ENCODE measurements at places on chromosomes 7 and 10.

DNA sequence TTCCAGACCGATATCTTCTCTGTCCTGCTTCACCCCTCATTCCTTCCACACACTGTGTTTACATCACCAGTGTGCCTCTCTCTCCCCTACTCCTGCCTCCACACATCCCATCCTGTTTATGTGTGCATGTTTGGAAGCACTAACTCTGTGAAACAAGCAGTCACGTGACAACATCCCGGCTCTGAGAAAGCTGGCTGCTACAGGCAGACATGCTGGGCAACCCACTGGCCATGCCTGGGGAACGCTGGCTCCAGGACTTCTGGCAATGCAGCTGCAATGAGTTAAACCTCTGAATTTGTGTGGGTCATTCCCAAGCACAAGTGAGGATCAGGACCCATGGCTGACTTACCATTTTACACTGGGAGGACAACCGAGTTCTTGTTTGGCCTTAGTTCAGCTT is 74.0 kb downstream of the WNT2 start:
- DNase-seq: no peak

DNA sequence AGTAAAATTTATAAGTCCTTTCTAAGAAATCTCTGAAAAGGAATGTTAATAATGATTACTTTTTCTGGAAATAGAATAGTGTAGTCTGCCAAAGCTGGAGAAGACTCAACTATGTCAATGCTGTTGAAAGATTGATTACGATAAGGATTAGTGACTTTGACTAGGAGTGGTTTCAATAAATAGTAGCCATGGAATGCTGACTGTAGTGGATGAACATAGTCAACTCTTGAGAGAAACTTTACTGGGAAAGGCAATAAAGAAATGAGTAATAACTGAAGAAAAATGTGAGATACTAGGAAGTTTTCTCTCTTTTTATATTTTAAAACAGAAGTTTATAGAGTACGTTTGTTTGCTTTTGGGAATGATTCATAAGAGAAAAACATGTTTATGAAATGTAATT is 105.0 kb upstream of the CDK13 start:
- DNase-seq: no peak

DNA sequence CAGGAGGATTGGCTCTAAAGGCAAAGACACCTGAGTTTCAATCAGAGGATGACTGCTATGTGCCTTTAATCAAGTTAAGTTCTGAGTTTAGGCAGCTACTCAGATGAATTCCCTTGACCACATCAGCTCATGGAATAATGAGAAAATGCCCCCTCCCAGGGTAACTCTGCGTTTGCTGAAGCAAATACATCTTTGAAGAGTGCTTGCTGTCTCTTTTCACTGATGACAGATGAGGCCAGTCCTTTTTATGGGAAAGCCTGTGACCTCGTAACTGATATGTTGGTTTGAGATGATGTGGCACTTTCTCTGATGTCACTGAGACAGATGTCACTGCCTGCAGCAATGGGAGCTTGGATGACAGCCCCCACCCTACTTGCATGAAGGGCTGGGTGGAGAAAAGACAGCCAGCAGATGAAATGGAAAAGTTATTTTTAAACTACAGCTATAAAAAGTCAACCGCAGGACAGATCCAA is 43.7 kb upstream of the DGKI start:
- no peak for DNase-seq

- peak; percentile 82 for DNase-seq
These were observed 110.6 kb upstream of the EFCAB10 start for GRCh38 chr7:105691680-105692564.

- no peak for DNase-seq
These were observed 41.4 kb upstream of the AP5Z1 start for GRCh38 chr7:4733936-4734528.

DNA sequence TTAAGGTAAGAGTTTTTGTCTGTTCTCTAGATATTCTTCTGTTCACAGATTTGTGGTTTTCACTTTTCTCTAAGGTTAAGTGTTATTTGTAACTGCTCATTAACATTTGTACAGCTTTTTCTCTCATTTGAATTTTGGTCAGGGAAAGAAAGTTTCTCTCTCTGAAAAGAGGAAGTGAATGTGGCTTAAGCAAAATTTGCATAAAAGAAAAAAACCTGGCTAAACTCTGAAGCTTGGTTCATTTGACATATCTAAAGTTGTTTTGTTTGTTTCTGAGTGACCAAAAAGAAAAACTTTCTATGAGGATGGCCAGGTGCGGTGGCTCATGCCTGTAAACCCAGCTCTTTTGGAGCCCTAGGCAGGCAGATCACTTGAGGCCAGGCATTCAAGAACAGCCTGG is 22.0 kb upstream of the SLC26A4 start:
- DNase-seq: no peak

- peak; percentile 38 for DNase-seq
These were observed 251.9 kb downstream of the AGMO start for GRCh38 chr7:15309872-15310271.

DNA sequence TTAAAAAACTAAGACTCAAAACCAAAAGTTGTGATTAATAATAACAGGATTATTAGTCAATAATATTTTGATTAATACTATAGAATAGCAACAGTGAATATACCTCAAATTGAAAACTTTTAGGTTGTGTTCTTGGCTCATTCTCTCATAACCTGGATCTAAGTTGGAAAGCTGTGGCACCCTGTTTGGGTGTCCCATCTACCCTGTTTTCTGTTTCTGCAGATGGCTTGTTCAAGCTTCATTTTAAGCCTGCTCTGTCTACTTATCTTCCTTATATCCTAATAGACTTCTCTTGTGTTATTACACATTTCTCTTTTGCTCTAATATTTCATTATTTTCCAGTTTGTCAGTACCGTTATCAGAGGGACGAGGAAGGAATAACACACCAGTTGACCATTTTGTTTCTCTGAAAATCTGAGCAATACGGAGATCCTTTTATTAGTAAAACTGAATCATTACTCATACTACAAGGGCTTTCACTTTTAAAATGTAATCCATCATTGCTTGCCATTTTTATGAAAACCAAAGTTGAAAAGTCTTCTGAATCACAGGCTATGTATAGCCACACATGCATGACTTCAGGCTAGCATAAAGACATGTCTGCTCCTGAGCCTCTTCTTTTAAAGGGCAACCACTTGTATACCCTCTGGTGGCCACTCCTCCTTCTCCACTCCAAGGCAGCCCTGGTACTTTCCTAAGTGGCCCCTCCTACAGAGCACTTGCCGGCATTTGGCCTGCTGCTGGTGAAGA is 22.3 kb downstream of the COX15 start:
- DNase-seq: no peak

DNA sequence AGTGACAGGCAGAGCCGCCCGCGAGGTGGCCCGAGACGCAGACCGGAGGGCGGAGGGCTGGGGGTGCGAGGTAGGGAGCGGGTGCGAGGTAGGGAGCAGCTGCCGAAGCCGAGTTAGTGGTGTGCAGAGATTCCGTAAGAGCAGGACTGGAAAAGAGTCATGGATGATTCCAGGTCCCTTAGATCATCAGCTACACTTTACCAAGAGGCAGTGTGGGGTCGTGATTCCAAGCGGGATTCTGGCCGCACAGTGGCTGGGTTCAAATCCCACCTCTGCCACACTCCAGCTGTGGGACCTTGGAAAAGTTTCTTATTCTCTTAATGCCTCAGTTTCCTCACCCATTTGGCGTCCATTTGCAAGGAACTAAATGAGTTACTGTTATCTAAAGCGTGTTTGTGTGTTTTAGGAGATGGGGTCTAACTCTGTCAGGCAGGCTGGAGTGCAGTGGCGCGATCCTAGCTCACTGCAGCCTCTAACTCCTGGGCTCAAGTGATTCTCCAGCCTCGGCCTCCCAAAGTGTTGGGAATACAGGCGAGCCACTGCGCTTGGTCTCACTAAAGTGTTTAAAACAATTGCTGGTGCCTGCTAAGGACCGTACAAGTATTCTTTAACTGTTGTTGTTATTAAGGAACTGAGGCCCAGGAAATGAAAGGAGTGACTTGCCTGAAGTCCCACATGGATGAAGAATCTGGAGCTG is 1.1 kb downstream of the NDUFB2 start:
- no peak for DNase-seq

GRCh38 chr7:27871086-27871485 is 131.1 kb downstream of the TAX1BP1 start:
- no peak for DNase-seq

- no peak for DNase-seq
These were observed 29.1 kb upstream of the VPS41 start for GRCh38 chr7:38938001-38938485.

DNA sequence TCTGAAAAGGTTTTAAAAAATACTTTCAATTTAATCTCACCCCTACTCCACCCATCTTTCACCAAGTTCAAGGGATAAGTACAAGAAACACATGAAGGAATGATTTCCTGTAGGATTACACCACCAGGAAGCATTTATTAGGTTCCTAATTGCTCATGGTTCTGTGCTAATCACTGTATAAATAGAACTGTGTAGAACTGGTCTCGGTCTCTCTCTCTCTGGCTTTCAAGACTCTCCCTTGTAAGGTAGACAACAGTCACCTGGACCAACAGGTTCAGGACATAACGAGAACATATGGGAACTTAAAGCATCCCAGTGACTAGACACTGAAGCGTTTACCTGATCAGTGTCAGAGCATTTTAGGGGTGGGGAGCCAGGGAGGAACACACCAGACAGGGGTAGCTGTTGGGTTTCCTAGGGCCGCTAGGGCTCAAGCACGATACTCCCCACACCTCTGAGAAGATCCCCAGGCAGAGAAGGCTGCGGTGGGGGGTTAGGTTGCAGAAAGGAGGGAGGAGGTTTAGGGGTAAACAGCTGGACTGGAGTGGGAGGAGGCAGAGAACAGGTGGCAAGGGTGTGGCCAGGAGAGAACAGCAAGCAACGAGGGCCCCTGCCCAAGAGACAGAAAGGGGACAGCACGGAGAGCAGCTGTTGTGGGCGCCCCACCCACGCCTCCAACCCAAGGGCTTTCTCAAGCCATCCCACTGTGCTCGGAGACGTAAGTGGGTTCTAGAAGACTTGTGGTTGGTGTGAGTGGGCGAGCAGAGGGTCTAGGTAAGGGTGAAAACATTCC is 52.5 kb upstream of the USP6NL start:
- no peak for DNase-seq
